ENCODE measurements at places on chromosomes 2 and 18. TPM values are rescaled to one million over a fixed set of nuclear protein-coding genes. Genes with fewer than 3 reads are reported as not detected.

DNA sequence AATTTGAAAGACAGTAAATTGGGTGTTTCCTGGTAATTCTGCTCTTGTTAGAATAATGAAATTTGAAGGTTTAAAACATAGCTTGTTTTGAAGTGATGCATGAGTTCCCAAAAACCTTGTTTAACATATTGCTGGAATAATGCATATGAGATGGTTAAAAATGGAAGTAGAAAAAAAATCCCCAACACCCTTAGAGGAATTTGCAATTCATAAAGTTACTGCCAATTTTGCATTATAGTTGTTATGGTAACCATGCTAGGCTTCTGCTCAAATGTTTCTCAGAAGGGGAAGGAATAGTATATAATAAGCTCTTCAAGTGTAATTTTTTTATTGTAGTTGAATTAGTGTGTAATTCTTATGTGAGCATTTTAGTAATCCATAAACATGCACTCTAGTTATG, 49.1 kb downstream of the FASTKD2 start:
- peak; percentile 71 for DNase-seq

DNA sequence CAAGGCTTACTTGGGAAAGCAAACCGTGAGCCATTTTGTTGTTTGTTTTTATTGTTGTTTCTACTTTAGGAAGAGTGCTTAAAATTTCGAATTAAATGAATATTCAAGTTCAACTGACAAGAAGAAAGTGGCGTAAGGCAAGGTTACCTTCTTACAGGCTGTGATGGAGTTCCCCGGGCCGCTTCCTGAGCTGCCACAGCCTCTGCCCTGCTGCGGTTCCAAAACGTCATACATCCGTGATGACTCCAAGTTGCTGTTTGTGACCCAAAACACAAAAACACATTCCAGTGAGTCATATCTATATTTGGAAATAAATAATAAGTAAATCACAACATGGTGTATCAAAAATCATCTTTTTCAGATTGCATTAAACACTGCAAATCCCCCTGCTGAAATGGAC, 49.7 kb downstream of the SPHKAP start:
- DNase-seq, result no peak

- DNase-seq, result no peak
Measured at GRCh38 chr2:69958480-69958879, 3.0 kb downstream of the ASPRV1 start.

GRCh38 chr18:43465483-43465882, 188.2 kb upstream of the SYT4 start:
- DNase-seq, result no peak

GRCh38 chr2:192005211-192005610, 158.3 kb upstream of the CAVIN2 start:
- DNase-seq, result no peak

The NPPC gene
- total RNA-seq, result 1.7 TPM

The MAL gene
- total RNA-seq, result 2.4 TPM

The SLC23A3 gene
- 1.5 TPM for total RNA-seq

The SERPINB12 gene
- 64.6 TPM for total RNA-seq

The ALMS1 gene
- total RNA-seq, result 30.8 TPM
